ENCODE measurements at places on chromosomes 11 and 22. TPM values are rescaled to one million over a fixed set of nuclear protein-coding genes. Genes with fewer than 3 reads are reported as not detected.
A peak's percentile ranks its signal among the peaks of the same experiment; 100 is the strongest.

Gene ASCL2
- 0.38 TPM for total RNA-seq

DNA sequence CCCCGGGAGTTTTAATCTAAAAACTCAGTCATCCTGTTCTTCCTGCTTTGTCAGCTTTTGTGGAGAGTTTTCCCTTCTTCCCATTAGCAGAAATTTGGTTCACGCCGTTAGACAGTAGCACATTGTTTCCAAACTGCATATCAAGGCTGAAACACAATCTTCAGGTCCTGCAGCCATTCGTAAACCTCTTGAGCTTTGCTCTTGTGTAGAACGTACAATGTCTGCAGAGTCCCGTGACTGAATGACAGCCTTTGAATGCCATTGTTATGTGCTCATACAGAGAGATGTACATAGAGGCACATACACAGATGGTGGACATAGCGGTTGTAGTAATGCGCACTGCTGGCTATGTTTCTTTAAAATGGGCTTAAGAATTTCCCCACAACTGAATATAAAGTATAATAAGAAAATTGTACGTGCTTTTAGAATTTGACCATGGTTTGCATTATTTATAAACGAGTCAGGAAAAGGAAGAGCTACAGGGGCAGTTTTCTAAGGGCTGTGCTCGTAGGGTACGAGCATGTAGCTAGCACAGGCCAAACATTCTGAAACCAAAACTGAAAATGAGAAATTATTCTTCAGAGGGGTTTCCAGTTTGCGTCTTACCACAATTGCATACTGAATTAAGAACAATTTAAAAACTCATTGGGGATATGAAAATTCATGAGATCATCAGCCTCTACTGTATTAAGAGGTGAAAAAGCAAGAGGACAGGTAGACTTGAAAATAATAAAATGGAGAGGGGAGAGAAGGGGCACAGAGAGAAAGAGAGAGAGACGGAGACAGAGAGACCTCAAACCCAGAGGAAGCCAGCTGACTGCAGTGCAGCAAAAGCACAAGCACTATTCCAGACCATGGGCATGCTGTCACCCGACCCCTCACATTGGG lies 310.1 kb downstream of the CADM1 start:
- peak overlapping the region; percentile 89 for H3K27ac ChIP-seq
- DNase-seq = no peak
- H3K4me1 ChIP-seq = peaks cover 10% of the 10 kb centered on the region
- H3K36me3 ChIP-seq = no peaks in the 10 kb centered on the region

GRCh38 chr22:44200855-44201550 lies 20.3 kb downstream of the PARVG start:
- H3K36me3 ChIP-seq = peaks cover 4% of the 10 kb centered on the region
- no peaks in the 10 kb centered on the region for H3K27me3 ChIP-seq
- no peak overlapping the region for H3K4me3 ChIP-seq

DNA sequence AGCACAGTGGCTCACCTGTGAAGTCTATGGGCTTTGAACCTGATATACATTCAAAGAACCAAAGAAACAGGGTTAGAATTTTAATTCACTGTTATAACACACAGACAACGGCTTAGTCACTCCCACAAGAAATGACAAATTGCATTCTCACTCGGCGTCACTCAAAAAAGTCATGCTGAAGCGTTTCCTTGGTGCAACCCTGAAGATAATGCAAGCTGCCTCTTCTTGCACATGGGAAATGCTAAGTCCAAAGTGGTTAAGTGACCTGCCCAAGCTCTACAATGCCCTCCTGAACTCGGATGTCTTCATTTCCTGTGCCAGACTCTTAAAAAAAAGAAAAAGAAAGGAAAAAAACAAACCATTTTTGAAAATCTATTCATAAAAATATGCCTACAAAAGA lies 10.0 kb downstream of the LGR4 start:
- H3K4me3 ChIP-seq = no peak overlapping the region
- H3K4me1 ChIP-seq = no peaks in the 10 kb centered on the region
- H3K27me3 ChIP-seq = peaks cover under 1% of the 10 kb centered on the region
- no peak for DNase-seq

GRCh38 chr11:105862736-105863367 lies 159.2 kb downstream of the MSANTD4 start:
- H3K27me3 ChIP-seq = peaks cover 11% of the 10 kb centered on the region
- DNase-seq = peak; percentile 1
- no peak overlapping the region for H3K4me3 ChIP-seq
- no peak overlapping the region for H3K27ac ChIP-seq

GRCh38 chr22:23242473-23243001 lies 62.2 kb downstream of the BCR start:
- peaks cover 80% of the 10 kb centered on the region for H3K4me1 ChIP-seq
- peaks cover 2% of the 10 kb centered on the region for H3K36me3 ChIP-seq
- H3K27me3 ChIP-seq = no peaks in the 10 kb centered on the region
- peak overlapping the region; percentile 76 for H3K27ac ChIP-seq

Data from activated T-cell treated with anti-CD3 and anti-CD28 coated beads, Interleukin-2, amount 50 U/mL, for 72 hours (primary cell).